AG04449 (cell line): ENCODE measurements at places on chromosomes 13 and 19.

DNA sequence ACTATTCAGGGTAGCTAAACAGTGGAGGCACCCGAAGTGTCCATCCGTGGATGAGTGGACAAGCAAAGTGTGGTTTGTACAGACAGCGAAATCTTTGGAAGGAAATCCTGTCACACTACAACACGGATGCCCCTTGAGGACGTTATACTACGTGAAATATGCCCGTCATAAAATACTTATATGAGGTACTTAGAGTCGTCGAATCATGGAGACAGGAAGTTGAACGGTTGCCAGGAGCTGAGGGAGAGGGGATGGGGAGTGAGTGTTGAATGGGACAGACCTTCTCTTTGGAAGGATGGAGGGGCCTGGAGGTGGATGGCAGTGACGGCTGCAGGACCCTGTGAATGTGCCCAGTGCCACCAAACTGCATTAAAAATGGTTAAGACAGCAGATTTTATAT is 11.6 kb downstream of the ATP4B start:
- DNase-seq: no peak

GRCh38 chr13:40794414-40795368 is 5.3 kb downstream of the SLC25A15 start:
- DNase-seq: no peak

DNA sequence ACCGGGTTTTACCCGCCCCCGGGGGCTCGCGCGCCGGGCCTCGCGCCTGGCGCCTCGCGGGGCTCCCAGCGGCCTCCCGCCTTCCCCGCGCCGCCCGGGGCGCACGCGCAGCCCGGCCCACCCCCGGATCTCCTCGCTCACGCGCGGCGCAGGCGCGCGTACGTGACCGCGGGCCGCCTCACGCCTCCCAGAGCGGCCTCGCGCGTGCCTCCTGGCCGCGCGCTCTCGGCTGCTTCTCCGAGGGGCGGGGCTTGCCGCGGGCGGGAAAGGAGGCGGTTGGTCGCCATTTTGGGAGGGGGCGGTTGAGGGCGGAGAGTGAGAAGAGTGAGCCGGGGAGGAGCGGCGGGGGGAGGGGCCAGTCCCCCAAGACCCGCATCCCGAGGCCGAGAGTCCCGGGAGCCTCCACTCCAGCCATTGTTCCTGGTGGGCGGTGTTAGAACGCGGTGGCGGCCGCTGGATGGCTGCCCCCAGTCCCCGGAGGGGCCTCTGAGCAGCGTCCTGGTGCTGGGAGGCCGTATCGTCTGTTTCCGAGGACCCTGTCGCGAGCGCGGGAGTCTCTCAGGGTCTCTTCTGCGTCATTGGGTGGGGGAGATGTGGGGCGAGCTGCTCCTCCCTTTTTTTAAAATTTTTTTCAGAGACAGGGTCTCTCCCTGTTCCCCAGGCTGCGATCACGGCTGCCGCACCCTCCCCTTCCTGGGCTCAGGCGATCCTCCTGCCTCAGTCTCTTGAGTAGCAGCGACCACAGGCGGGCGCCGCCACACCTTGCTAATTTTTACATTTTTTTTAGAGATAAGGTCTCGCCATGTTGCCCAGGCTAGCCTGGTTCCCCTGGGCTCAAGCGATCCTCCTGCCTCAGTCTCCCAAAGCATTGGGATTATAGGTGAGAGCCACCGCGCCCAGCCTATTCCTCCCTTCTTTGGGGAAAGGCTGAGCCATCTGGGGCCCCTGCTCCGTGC is at the start of gene ZNF541:
Gene ZNF541 (minus strand): TSS at position 78 of the 956 bp plus-strand sequence. CDS start 17,292 bp downstream, outside the sequence.
- no peak for DNase-seq

DNA sequence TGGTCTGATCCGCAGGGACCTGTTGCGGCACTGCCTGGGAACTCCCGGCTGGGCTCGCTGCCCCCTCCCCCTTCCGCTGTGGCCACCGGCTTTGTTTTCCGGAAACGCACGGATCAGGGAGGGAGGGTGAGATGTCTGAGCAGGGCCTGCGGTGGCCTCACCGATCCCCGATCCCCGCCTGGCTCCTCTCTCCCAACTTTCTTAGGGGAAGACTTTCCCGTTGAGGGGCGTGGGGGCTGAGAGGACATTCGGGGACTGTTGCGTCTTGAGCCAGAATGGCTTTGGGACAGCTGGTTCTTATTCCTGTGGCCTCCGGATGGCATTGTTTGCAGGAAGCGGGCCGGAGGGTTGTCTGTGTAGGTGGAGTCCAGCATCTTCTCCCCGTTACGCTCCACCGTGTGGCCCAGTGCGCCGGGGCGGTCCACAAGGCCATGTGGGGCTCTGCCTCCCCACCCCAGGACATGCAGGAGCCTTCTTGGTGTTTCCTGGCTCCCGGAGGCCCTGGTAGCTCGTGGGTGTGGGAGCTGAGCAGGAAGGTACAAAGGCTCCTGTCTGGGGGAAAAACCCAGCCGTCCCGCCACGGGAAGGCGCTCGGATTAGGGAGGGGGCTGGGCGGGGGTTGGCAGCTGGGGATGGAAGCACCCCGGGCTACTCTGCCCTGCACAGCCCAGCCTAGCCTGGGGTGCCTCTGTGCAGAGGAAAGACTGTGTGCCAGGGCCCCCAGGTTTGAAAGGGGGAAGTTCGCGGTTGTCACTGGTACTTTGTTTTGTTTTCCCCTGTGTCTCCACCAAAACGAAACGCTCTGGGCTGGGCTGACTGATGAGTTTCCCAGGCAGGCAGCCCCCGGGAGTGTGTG is 1.3 kb downstream of the CSNK1G2 start:
- DNase-seq: no peak

DNA sequence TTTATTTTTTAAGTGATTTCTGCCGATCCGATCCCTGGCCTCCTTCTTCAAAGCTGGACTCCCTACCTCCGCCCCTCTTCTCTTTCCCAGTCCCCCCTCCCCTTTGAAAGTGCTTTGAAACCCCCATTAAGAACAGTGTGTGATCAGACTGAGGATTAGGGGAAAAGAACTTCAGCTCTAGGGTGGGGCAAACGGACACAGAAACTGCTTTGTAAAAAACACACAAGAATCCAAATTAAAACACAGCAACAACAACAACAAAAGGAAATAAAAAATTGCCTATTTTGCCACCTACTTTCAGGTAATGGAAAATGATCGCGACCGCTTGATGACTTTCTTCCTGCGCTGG is 1.4 kb downstream of the SPRY2 start:
- DNase-seq: no peak

GRCh38 chr19:43936188-43936587 is 1.1 kb upstream of the ZNF45 start:
- no peak for DNase-seq

DNA sequence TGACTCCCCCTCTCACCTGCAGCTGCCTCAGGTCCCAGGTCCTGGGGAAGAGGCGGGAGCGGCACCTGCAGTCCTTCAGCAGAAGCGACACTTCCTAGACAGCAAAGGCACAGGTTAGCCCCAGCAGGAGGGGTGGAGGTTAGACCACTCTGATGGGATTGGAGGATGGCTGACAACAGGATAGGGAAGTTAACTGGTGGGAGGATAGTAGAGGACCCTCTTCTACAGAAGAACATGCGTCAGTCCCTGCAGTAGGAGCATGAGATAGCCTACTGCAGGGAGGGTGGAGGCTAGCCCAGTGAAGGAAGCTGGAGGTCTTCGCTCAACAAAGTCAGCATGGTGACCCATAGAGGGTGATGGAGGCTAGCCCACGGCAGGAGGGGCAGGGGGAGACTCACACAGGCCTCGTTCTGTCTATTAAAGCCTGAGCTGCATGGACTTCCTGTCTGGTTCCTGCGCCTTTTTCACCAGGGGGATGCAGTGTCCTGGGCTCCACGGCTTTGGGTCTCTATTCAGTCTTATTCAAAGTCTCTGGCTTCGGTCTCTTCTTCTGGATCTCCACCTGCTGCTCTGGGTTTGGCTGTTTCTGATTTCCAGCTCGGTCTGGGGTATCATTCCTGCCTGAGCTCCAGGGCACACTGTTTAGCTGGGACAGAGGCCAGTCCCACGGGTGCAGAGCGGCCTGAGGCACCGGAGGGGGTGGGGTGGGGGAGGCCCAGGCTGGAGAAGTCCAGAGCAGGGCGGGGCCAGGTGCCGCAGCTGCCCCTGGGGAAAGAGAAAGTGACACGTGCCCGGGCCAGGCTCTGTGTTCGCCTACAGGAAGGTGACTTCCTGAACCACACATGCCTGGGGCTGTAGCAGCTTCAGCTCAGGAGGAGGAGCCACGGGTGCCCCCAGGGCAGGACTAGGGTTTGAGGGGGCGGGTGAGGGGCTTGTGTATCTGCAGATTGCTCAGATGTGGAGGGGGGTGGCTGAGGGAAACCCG is 7.3 kb downstream of the IFNL3 start:
- DNase-seq: no peak

DNA sequence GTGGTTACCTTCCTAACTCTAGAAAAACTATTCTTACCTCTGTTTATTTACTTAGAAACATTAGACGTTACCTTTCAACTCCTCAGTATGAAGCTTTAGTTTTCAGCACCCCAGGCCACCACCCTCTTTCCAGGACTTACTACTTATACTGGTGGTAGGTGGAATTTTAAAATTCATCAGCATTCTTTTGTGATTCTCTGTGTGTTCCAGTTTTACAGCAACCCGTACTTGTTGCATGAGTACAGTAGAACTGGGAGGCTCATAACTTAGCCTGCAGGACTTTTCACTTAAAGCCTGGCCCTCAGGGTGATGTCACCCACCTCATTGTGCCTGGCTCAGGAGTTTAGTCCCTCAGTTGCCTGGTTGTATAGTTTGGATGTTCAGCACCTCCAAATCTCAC is 49.4 kb upstream of the ALOX5AP start:
- DNase-seq: no peak

- DNase-seq: no peak
Measured at GRCh38 chr19:29324717-29325116, 111.8 kb upstream of the UQCRFS1 start.

- DNase-seq: no peak
Measured at GRCh38 chr13:38002606-38003005, 133.0 kb upstream of the TRPC4 start.

- DNase-seq: peak; percentile 74
Measured at GRCh38 chr13:106038752-106039151, 496.7 kb downstream of the EFNB2 start.

GRCh38 chr13:74136084-74136658 is 2.0 kb upstream of the KLF12 start:
- no peak for DNase-seq

- no peak for DNase-seq
Measured at GRCh38 chr13:37385956-37386670, 212.5 kb downstream of the POSTN start.

DNA sequence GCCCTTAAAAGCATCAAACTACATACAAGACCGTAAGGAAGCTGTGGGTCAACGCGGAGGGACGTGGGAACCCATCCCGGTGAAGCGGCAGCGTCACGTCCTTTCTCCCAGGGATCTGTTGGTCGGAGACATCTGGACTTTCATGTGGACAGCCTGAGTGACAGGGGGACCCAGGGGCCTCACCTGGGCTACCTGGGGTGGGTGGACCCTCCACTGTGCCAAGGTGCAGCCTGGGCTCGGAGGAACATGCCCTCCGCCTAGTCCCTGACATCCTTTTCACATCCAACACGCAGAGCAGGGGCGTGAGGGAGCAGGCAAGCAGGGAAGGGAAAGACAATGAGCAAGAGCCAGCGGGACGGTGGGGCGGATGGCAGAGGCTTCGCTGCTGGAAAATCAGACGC is 13.8 kb upstream of the GARIN5A start:
- DNase-seq: no peak

DNA sequence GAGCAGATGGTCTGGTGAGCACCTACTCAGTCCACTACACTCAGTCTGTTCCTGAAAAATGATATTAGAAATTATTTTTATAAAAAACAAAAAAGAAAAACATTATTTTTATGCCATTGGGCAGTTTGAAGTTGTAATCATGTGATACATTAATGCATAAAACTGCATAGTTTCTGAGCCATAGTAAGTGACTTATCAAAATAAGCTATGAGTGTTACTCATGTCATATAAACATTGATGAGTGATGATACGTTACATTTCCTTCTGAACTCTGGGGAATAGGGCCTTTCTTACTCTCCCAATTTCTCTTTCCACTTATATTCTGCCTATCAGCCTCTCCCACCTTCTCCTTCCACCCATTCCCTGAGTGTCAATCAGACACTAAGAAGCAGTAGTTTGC is 8.9 kb downstream of the ZNF805 start:
- DNase-seq: no peak
